HCT116 (cell line): ENCODE measurements at places on chromosomes 12 and 14. TPM values are rescaled to one million over a fixed set of nuclear protein-coding genes. Genes with fewer than 3 reads are reported as not detected.

GRCh38 chr14:88851587-88851986, 27.1 kb downstream of the TTC8 start:
- no peak for DNase-seq
- H3K4me1 ChIP-seq = peaks cover 5% of the 10 kb centered on the region; the same call in 1 of the 2 replicates
- no peak overlapping the region for H3K4me3 ChIP-seq
- H3K36me3 ChIP-seq = no peaks in the 10 kb centered on the region
- H3K27ac ChIP-seq = no peak overlapping the region

DNA sequence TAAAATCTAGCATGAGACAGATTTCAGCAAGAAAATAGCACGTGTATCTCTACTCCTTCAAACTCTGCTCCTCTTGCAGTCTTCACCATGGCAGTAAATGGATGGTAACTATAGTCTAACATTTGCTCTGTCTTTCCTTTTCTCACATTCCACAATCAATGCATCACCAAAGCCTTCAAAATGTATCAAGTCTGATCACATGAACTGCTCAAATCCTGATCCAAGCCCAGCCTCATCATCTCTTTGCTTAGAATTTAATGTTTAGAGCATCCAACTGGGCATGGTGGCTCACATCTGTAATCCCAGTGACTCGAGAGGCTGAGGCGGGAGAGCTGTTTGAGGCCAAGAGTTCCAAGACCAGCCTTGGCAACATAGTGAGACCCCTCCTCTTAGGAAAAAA, 45.9 kb downstream of the CDK17 start:
- H3K4me3 ChIP-seq = no peak overlapping the region
- no peaks in the 10 kb centered on the region for H3K4me1 ChIP-seq
- H3K27ac ChIP-seq = no peak overlapping the region
- no peaks in the 10 kb centered on the region for H3K36me3 ChIP-seq

DNA sequence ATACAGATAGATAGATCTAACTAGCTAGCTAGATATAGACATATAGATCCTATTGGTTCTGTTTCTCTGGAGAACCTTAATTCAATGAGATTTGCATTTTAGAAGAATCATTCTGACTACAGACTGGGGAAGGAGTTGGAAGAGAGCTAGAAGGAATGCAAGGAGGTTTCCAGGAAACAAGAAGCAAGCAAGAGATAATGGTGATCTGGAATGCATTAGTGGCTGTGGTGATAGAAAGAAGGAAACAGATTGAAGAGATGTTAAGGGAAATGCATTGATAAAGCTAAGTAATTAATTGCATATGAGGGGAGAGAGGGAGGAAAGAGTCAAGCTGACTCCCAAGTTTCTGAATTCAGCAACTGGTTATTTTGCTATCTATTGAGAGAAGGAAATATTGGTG, 42.7 kb downstream of the DBX2 start:
- H3K4me1 ChIP-seq = no peaks in the 10 kb centered on the region
- H3K27me3 ChIP-seq = no peaks in the 10 kb centered on the region
- no peaks in the 10 kb centered on the region for H3K36me3 ChIP-seq
- no peak overlapping the region for H3K27ac ChIP-seq

SOX5 gene
- 0.52 TPM for total RNA-seq
